ENCODE measurements at places on chromosomes 1 and 21. TPM values are rescaled to one million over a fixed set of nuclear protein-coding genes. Genes with fewer than 3 reads are reported as not detected.

The TMPRSS3 gene
- 4.5 TPM for total RNA-seq

The HSD3B2 gene
- not detected for total RNA-seq

- no peak for DNase-seq
- no peaks in the 10 kb centered on the region for H3K4me1 ChIP-seq
- H3K36me3 ChIP-seq: no peaks in the 10 kb centered on the region
- no peak overlapping the region for H3K4me3 ChIP-seq
- no peak overlapping the region for H3K27ac ChIP-seq
These were observed 443.1 kb upstream of the DAB1 start for GRCh38 chr1:57866998-57867397.

- H3K36me3 ChIP-seq: no peaks in the 10 kb centered on the region
- no peaks in the 10 kb centered on the region for H3K27me3 ChIP-seq
- DNase-seq: no peak
- H3K4me1 ChIP-seq: no peaks in the 10 kb centered on the region
- no peak overlapping the region for H3K27ac ChIP-seq
These were observed 347.9 kb upstream of the ADGRL2 start for GRCh38 chr1:81452693-81453366.

The AMY2A gene
- not detected for total RNA-seq

DNA sequence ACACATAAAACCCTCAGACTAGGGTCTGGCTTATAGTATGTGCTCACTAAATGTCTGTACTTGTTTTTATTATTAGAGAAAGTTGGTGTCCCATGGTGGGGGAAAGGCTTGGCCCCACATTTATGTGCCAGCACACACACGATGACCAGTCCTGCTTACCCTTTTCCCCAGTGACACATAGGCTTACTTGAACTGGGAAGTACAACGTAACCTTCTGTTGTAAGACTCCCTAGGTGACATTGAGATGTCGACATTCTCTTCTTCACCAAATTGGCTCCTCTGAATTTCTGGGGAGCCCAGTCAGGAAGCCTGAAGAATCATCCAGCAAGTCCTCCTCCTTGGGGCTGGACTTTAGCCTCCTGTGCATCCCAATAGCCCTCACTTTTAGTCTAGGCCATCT, 1.7 kb upstream of the MECR start:
- no peak for DNase-seq
- no peak overlapping the region for H3K4me3 ChIP-seq
- H3K27me3 ChIP-seq: peaks cover 30% of the 10 kb centered on the region
- H3K36me3 ChIP-seq: peaks cover 6% of the 10 kb centered on the region
